ENCODE measurements at places on chromosomes 7 and 10.

- DNase-seq: no peak
Observed at GRCh38 chr10:1119027-1119426, 62.8 kb downstream of the WDR37 start.

GRCh38 chr10:44422570-44423101 is 37.7 kb upstream of the CXCL12 start:
- DNase-seq: no peak

GRCh38 chr10:102814873-102815661 is 22.1 kb downstream of the CYP17A1 start:
- peak; percentile 85 for DNase-seq

- DNase-seq: no peak
Observed at GRCh38 chr7:2876031-2876731, 32.1 kb upstream of the GNA12 start.

GRCh38 chr7:29315122-29315891 is 120.7 kb downstream of the CHN2 start:
- DNase-seq: no peak

GRCh38 chr10:93573924-93574323 is 7.5 kb downstream of the FFAR4 start:
- no peak for DNase-seq

DNA sequence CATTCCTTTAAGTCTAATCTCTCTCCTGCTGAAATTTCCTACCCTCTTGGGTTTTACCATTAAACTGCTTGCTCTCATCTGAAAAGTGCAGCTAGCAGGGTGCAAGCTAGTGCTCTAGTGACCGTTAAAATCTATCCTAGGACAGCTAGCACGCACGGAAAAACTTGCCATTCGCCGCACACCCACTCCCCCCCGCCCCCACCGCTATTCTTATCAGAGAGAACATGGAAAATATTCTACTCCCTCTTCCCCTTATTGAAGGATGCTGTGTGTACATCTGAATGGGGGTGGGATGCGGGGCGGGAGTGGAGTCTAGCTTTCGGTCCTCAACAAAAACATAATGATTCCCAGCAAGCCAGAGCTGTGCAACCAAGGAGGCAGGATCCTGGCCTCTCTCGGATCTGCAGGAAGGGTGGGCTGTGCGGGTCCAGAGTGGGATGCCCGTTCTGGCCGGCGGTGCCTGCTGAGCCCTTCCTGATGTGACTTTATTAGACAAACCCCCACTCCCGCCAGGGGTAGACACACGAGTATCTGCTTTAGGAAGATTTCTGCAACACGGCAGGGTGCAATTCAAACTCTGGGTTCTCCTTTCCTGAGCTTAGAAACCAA is 1.1 kb upstream of the ADRA2A start:
- DNase-seq: no peak

DNA sequence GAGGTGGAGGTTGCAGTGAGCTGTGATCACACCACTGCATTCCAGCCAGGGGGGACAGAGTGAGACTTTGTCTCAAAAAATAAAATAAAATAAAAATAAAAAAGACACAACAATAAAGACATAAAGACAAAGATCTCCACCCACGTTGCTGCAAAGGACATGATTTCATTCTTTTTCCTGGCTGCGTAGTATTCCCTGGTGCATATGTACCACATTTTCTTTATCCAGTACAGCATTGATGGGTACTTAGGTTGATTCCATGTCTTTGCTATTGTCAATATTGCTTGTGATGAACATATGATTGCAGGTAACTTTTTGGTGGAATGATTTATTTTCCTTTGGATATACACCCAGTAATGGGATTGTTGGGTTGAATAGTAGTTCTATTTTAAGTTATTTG is 42.0 kb upstream of the CCDC3 start:
- DNase-seq: no peak

DNA sequence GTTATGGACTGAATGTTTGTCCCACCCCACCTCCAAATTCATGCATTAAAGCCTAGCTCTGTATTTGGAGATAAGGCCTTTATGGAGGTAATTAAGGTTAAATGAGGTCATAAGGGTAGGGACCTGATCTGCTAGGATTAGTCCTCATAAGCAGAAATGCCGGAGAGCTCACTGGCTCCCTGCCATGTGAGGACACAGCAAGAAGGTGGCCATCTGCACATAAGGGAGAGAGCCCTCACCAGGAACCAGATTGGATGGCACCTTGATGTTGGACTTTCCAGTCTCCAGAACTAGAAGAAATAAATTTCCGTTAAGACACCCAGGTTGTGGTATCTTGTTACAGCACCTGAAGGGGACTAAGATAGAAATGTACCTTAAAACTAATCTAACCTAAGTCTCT is 816.1 kb upstream of the C7orf33 start:
- no peak for DNase-seq

- DNase-seq: no peak
Observed at GRCh38 chr10:12655940-12656339, 306.6 kb downstream of the CAMK1D start.

DNA sequence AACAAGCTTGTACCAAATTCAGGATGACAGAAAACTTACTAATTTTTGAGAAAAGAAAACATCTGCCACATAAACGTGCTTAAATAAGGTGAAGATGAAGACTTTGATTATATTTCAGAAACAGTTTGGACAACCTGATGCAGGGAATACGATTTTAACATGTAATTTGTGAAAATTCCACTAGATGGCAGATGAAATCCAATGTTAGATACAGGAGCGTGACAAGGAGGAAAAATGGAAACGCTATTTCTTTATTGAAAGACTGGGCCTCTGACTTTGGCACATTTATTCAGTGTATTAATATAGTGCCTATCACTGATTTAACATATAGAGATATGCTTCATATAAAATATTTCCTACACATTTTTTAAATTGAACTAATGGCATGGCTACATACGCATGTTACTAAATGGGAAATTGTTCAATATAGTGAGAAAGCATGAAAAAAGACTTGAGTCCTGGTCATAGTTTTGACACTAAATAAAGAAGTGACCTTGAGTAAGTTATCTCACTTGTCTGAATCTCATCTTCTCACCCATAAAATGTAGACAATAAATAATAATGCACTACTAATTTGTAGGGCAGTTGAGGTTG is 60.7 kb downstream of the CD36 start:
- no peak for DNase-seq

DNA sequence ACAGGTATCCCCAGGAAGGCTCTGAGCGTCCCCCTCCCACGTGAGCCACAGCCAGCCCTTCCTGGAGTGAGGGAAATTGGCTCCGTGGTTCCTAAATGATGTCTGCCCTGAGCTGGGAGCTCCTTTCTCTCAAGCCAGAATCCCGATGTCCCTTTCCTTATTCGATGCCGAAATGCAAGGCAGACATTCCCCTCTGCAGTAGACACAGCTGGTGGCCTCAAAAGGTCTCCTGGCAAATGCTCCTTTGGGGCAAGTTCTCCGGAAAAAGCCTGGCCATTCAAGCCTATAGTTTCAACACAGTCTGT is 98.9 kb downstream of the HIP1 start:
- DNase-seq: no peak

- DNase-seq: no peak
Observed at GRCh38 chr7:113652501-113652900, 266.3 kb downstream of the PPP1R3A start.

DNA sequence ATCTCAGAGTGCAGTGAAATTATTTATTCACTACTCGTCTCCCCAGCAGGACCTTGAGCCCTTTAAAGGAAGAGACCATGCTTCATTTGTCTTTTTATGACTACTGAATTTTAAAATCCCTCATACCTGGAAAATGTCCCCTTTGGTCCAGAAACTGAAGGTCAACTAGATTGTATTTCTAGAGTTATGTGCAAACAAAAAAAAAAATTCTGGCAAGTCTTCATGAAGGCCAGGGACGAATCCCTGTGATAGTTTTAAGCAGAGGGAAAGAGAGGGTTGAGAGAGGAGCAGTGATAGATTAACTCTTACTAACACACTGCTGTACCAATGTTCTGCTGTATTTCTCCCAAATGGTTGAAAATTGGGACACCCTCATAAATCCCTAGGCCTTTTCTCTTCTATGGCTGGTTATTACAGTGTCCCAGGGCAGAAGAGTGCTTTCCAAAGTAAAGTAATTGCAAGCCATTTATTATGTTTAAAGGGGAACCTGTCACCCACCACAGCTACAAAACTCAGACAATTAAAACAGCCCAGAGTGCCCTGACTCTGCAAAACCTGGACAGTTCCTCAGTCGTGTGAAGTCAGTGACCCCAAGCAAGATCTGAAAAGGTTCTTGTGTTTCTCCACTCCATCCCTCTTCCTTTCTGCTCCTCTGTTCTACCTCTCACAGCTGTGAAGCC is 182.8 kb upstream of the AOAH start:
- DNase-seq: no peak

DNA sequence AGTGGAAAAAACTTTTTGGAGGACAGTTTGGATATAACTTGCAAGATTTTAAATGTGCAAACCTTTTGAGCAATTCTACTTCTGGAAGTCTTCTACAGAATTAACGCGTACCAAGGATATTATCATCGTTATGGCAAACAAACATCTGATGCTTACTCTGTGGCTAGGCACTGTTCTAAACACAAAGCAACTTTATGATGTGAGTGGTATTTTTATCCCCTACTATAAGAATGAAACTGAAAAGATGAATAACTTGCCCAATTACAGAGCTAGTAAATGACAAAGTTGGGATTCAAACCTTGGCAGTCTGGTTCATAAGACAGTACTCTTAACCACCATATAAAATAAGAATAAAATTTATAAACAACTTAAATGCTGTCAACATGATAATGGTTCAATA is 15.8 kb downstream of the ASZ1 start:
- no peak for DNase-seq

GRCh38 chr7:66921396-66921917 is 432 bp downstream of the TMEM248 start:
- peak; percentile 61 for DNase-seq

GRCh38 chr7:26515314-26515842 is 223.7 kb downstream of the SNX10 start:
- DNase-seq: no peak

- no peak for DNase-seq
Observed at GRCh38 chr7:33432821-33433220, 303.5 kb downstream of the BBS9 start.

GRCh38 chr7:151286148-151286547 is 37.7 kb upstream of the SMARCD3 start:
- DNase-seq: no peak

DNA sequence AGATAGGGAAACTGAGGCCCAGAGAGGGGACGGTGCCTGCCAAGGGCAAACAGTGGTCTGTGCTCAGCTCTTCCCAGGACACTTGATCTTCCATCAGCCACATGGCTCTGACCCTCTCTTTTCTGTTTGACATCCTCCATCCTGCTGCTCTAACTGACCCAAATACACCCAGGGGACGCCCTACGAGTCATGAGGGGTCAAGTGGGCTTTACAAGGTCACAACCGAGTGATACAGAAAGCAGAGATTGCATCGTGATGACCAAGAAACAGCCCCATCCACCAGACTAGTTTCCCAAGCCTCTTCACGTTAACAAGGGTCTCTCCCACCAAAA is 131.2 kb upstream of the UNC5B start:
- no peak for DNase-seq

DNA sequence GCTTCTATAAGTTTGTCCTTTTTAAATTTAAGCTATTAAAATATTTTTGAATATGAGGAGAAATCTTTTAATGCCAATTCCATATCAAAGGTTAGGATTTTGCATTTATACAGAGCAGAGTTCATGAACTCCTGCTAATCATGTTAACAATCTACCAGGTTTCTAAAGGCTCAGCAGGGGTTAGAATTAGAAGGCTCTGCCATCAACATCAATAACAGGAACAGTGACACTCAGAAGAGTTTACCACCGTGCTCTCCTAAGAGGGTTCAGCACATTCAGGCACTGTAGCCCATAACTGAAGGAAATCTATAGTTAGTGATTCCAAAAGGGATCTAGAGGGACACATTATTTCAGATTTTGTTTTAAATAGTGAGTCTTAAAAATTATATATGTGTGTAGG is 100.1 kb downstream of the HOXA1 start:
- DNase-seq: no peak

DNA sequence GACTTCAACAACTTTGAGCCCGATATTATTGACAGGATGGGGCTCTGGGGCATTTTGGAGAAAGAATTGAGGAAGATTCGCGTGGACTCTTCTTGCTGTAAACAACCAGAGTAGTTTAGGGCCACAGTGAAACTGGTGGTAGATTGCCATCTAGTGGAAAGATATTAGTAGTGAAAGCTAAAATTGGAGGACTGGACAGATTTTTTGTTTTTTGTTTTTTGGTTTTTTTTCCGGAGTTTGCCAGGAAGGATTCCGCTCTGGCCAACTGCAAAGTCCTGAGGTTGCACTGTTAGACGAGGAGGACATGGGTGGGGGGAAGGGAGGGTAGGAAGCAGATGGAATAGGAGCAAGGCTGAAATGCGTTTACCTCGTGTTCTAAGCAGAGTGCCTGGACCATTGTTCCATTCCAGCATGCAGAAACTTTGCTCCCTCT is 11.7 kb downstream of the NOBOX start:
- no peak for DNase-seq

DNA sequence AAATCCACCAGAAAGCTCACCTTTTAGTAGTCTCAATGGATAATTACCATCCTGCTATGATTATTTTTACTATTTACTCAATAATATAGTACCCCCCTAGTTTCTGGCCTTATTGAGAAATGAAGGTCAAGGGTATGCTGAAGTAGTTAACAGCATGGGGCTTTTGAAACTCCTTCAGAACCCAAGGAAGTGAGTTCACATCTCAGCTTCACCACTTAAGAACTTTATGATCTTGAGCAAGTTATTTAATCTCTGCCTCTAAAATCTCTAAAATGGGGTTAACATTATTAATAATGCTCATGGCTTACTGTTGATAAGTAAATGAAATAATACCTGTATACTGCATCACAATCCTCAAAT is 5.8 kb downstream of the MTPN start:
- DNase-seq: no peak

DNA sequence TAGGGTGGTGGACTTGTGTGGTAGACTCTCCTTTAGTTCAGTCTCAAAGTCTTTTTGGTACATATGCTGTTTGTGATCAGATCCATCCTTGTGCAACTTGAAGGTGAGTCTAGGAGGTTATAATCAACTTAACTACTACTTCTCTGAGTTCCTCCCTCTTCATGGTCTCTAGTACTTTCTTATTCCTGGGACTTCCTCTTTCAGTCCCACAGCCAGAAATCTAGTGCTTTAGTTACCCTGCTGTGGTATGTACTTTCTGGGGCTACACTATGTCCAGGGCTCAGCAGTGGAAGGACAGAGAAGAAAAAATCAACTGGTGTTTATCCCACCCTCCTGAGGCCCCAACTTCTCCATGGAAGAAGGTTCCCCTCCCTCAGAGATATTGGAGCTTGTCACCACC is 19.4 kb upstream of the ATAD1 start:
- no peak for DNase-seq
